ENCODE measurements at places on chromosomes 12 and 14.

DNA sequence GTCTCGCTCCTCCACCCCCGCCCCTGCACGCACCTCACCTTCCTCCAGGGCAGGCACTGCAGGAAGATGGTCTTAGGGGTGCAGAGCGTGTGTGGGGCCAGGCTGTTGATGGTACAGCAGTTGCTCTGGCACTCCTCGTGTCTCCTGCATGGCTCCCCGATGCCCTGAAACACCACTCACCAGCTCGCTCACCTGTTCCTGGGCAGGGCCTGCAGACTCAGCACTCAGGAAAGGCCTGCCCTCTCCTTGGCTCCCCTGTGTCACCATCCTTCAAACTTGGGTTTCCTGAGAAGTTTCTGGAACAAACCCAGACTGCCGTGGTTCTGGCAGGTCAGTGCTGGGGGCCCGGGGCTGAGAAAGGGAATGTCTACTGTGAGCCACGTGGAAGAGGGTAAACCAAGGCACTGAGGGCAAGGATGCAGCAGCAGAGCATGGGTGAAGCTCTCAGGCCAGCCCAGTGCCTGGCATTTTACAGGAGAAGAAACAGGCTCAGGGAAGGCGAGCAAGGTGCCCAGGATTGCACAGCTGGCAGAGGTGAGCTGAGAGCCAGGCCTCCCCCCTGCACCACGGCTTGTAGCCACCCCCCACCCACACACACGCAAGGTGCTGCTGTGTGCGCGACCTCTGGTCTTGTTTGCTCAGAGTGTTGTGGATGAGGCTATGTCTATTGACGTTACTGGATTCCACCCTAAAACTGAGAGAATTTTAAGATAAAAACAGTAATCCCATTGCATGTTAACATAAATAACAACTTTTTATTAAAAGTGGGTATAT, 5.5 kb downstream of the LRCOL1 start:
- DNase-seq: no peak

DNA sequence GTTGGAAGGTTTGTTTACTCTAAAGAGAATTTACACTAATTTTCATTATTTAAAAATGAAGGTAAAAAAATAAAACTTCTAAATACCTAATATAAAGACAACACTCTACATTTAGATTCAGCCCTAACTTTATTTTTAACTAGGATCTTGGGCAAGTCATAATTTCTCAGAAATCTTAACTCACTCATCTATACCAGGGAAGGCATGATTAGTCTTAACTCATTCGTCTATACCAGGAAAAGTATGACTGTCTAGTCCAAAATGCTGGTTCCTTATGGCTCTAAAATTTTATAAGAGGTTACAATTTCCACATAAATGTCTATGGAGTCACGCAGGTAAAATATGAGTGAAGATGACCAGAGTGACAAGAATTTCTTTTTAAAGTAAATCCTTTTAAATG, 52.7 kb upstream of the POC1B start:
- DNase-seq: no peak

GRCh38 chr12:57518920-57519795, 1.2 kb downstream of the DDIT3 start:
- no peak for DNase-seq

DNA sequence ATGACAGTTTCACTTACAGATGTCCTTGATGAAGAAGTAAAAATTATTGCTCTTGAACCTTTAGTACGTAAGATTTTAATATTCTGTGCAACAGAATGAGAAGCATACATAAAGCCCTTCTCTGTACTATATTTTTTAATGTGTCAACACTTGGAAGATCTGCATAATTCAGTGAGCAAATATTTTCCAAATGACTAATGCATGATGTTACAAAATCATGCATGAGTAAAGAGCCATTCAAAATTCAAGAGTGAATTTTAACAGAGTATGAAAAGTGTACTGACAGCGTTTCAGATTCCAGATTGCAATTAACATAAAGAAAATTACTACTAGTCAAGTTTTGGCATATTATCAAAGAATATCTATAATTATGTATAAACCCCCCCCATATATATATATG, 101.4 kb upstream of the BBS10 start:
- no peak for DNase-seq

- DNase-seq: no peak
Observed at GRCh38 chr14:104746934-104747481, 5.9 kb upstream of the SIVA1 start.

DNA sequence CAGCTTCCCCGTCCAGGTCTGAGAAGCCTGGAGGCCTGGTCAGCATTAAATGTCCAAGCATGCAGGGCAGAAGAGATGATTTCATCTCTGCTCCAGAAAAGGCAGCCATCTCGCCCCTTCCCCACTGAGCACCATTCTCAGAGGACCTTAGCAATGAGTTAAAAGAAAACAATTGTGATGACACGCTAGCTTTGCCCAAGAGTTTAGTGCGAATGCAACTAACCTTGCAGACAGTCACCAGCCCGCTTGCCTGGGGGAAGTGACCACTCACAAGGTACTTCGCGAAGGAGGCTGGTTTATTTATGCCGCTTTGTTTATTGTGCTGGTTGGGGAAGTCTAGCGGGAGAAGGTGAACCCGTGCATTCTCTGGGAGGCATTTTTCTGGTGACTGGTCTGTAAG, 170.7 kb downstream of the RBM19 start:
- no peak for DNase-seq

DNA sequence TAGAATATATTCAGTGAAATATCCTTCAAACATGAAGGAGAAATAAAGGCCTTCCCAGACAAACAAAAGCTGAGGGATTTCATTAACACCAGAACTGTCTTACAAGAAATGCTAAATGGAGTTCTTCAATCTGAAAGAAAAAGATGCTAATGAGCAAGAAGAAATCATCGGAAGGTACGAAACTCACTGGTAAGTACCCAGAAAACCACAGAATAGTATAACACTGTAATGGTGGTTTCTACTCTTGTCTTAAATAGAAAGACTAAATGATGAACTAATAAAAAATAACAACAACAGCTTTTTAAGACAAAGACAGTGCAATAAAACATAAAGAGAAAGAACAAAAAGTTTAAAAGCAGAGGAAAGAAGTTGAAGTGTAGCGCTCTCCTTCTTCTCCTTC, 18.7 kb upstream of the RNF212B start:
- DNase-seq: no peak

DNA sequence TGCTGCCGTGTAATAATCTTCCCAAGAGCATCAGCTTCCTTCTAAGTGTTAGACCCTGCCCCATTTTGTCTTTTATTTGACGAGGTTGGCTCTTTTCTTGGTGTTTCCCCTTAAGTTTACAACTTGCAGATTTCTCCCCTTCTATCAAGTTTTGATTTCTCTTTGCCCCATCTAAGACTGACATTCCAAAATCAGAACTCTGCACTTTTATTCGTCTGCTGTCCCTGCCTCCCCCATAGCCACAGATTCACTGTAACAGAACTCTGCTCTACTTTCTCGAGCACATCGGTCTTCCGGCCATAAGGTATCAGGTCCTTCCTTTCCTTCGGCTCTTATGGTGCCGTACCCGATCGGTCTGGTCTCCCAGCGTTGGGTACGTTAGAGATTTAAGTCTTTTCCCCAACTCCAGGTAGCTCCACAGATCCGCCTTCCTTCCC, 563 bp downstream of the DCP1B start:
- no peak for DNase-seq

DNA sequence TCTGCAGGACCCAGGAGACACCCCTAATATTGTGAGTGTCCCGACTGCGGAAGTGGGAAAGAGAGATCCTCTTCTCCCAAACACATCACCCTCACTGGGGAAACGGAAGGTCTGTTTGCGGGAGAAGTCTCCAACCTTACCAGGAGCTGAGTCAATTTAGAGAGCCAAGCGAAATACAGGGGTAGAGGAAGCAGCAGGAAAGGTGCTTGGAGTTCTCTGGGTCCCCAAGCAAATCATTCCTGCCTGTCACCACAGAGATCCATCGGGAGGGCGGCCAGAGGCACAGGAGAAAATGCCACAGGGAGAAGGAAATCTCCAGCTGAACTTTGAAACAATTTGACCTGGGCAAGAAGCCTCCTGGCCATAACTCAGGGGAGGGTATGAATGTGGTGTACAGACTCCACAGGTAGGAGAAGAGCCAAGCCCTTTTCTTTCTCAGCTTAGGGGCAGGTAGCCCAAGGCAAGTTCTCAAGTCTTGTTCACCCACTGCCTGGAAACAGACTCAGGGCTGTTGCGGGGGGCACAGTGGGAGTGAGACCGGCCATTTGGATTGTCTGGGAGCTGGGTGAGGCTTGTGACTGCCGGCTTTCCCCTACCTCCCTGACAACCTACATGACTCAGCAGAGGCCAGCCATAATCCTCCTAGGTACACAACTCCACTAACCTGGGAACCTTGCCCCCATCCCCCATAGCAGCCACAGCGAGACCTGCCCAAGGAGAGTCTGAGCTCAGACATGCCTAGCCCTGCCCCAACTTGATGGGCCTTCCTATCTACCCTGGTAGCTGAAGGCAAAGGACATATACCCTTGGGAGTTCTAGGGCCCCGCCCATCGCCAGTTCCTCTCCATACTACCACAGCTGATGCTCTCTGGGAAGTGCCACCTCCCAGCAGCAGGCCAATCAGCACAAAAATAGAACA, 211.9 kb upstream of the ARHGAP5 start:
- no peak for DNase-seq

GRCh38 chr12:56593909-56594621, 36.1 kb downstream of the BAZ2A start:
- peak; percentile 58 for DNase-seq

- no peak for DNase-seq
Observed at GRCh38 chr12:14880890-14881453, 4.7 kb downstream of the MGP start.

GRCh38 chr14:101588990-101589389, 27.7 kb downstream of the DIO3 start:
- DNase-seq: no peak

DNA sequence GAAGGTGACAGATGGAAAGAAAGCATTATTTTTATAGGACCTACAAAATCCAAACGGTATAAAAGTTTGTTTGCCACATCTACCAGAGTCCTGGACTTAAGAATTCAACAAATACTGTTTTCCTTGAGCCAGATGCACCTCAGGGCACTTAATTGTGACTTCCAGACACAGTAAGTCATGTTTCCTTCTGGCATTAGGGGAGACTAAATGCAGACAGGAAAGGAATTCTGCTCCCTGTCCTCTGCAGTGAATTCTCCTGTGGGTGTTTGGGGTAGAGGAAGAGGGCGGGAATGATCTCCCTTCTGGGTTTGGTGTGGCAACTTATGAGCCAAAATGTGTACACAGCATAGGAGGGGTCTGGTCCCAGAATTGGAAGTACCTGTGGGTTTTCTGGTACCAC, 93.9 kb upstream of the ZDHHC17 start:
- no peak for DNase-seq

DNA sequence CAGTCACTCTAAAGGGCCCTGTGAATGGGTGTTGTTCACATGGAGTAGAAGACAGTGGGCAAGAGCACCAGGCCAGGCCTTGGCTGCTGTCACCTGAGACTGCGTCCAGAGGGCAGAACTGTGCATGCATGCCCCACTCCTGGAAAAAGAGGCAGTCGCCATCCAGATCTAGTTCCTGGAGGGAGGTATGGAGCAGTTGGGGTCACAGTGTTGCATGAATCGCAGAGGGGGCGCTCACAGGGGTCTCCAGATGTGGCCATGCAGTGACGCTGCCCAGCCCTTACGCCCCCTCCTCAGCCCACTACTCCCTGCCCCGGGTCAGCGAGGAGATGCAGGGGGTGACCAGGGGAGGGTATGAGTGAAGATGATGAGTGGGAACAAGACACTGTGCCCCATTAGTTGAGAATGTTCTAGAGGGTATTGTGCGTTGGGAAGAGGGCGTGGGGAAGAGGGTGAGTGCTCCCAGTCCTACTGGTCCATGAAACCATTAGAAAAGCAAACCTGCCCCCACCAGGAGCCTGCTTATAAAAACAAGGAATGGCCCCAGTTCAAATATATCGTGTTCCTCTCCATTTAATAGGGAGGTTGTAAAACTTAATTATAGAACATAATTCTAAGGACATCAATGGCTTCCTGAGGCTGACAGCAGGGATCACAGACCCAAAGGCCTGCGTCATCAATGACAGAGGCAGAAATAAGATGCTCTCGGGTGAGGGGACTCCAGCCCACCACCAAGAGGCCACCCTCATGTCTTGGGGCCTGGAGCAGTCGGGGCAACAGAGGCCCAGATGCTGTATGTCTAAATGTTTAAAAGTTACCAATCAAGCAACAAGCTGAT, 32.2 kb upstream of the BCL7A start:
- no peak for DNase-seq

GRCh38 chr14:105315211-105315721, 718 bp downstream of the PACS2 start:
- DNase-seq: peak; percentile 39

GRCh38 chr14:70707138-70708038, 65.7 kb downstream of the TTC9 start:
- DNase-seq: no peak

DNA sequence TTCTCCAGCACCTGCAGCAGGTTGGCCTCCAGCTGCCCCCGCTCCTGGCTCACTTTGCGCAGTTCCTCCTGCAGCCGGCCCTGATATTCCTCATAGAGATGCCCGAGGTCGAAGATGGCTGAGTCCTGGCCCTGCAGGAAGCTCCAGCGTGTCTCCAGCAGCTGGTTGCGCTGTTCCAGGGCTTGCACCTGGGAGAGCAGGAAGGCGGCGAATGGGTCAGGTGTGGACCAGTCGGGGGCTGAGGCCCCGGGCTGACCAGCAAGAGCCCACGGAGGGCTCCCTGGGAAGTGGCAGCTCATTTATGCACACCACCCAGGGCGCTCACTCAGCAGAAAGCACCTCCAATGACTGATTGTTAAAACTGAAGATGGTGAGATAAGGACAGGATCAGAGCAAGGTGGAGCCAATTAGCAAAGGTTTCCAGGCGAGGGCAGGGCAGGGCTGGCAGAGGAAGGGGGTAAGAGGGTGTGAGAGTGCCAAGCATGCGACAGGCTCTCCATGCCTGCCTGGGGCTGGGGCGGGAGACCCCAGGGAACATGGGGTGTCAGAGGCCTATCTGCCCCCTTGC, 6.3 kb downstream of the KRT80 start:
- no peak for DNase-seq

DNA sequence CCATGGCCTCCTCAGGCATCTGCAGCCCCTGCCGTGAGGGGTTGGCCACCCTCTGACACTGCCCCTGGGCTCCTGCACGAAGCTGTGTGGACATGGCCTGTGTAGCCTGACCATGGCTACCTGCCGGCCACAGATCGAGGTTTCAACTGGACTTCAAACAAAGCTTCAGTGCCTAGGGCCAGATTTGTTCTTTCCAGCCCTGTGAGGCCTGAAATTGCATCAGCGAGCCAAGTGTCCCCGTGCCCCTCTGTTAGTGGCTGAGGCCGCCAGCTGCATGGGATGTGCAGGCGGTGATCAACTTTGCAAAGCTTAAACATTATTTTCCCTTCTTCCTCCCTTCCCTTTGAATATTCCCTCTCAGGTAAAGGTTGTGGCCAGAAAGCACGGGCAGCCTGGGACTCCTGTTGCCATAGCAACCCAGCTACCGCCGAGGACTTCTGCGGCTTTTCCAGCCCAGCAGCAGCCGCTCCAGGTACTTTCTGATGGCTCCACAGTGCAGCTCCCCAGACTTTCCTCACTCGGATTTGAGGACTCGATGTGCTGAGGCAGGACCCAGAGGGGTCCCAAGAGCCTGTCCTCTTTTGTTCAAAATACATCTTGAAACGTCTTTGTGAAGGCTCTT, 35.8 kb downstream of the DDX51 start:
- no peak for DNase-seq

All from stimulated activated CD4-positive, alpha-beta T cell treated with anti-CD3 and anti-CD28 coated beads, Interleukin-12 subunit alpha, Interleukin-12 subunit beta, amount 100 ng/mL, for 4 hours (primary cell).